ENCODE measurements at places on chromosomes 1 and 21. TPM values are rescaled to one million over a fixed set of nuclear protein-coding genes. Genes with fewer than 3 reads are reported as not detected.

ATP5PF gene
- total RNA-seq = 108 TPM

SNX7 gene
- total RNA-seq = 25.4 TPM

NBPF4 gene
- 0.70 TPM for total RNA-seq

CASZ1 gene
- 18.9 TPM for total RNA-seq

FAAH gene
- 23.8 TPM for total RNA-seq

STIL gene
- 35.8 TPM for total RNA-seq

CR1 gene
- not detected for total RNA-seq

ATAD3C gene
- total RNA-seq = 4.2 TPM

ANKRD45 gene
- total RNA-seq = not detected

GNG12 gene
- total RNA-seq = 69.9 TPM

IPO9 gene
- 67.3 TPM for total RNA-seq

KIF2C gene
- total RNA-seq = 119 TPM

CA14 gene
- total RNA-seq = 0.95 TPM

RPTN gene
- not detected for total RNA-seq

TAF13 gene
- 23.2 TPM for total RNA-seq

PIGR gene
- 0.10 TPM for total RNA-seq

GOLT1A gene
- total RNA-seq = 18.7 TPM

TAGLN2 gene
- 481 TPM for total RNA-seq

LAMC2 gene
- 105 TPM for total RNA-seq

EPS8L3 gene
- 1.2 TPM for total RNA-seq

EDEM3 gene
- total RNA-seq = 14.5 TPM

KRTAP19-1 gene
- not detected for total RNA-seq

All from PC-9 (cell line).